ENCODE measurements at places on chromosomes 6 and 20.

GRCh38 chr20:6471871-6472270, 295.6 kb upstream of the BMP2 start:
- no peak for DNase-seq

DNA sequence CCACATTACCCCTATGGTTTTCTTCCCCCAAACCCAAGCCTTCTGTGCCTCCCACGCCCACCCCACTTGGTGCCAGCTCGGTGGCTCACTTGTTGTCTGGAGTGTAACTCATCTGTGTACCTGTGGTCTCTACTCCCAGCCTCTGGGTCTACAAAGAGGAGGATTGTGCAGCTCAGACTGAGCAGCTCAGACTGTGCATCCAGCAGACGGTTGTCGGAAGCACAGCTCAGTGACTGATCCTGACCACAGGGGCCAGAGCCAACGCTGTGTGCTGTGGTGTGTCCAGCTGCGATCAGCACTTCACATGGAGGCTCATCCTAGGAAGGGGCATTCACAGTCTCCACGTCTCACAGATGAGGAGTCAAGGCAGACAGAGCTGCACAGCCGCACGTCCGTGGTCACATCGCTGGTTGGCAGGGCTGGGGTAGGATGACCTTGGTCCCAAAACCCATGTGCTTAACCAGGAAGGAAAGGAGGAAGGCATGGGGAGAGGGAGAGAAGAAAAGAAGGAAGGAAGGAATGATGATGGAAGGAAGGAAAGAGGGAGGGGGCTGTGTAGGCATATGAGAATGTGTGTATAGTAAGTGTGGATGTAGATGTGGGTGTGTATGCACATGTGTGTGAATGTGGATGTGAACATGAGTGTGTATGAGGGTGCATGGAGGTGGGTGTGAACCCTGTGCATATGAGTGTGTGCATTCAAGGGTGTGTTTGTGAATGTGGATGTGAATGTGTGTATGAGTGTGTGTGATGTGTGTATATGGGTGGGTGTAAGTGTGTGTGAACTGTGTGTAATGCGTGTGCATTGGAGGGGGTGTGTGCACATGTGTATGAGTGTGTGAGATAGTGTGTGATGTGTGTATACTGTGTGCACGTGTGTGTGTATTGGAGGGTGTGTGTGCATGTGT, 28.2 kb upstream of the STX16 start:
- no peak for DNase-seq

DNA sequence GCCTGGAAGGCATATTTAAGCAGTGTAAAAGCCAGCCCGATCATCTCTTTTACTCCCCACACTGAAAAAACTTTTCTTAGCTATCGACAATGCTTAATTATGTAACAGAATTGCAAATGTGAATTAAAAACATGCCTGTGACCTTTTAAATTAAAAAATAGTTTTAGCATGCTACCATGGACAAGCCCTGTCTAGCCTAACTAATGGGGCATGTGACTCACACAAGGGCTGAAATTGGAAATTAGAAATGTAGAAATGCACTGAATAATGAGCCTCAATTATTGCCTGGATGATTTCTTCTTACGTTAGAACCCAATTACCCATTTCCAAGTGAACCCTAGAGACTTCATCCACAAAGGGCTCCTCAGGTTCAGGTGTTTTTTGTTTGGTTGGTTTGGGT, 82.7 kb downstream of the SIM1 start:
- no peak for DNase-seq

DNA sequence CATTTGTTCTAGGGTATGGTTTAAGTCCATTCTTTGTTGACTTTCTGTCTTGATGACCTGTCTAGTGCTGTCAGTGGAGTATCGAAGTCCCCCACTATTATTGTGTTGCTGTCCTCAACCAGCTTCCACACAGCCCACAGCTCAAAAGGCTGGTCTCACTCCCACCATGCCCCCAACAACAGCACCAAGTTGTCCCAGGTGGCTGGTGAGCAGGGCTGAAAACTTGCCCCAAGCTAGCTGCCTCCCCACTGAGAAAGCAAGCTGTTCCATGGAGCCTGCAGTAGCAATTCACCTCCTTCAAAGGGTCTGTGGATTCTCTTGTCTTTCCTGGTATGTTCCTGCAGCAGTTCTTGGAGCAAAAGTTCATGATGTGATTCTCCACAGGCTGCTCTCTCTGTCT, 221.0 kb downstream of the SYNDIG1 start:
- DNase-seq = no peak

DNA sequence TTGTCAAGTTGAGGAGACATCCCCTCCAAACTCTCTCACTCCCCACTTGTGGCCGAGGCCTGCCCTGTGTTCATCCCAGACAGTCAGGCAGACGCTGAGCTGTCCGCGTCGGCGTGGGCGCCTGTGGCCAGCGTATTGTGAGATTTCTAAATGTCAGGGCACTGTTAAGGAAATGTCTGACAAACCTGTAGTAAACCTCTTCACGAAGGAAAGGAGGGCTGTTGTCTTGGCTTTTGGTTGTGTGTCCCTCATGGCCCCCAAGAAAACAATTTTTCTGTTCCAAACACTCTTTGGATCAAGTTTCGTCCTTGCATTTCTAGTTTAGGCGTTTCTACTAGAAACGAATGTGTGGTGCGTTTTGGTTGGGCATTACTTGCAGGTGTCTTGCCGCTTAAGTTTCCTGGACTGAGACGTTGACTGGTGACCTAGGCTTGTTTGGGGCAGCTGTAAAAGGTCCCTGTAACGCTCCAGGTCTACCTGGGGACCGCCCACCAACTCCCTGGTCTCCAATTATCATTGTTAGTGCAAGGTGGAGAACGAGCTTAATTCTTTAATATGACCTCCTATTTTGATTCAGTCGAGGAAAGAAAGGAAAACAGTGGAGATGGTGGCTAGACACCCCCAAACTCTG, 8.7 kb upstream of the POU3F2 start:
- no peak for DNase-seq

- DNase-seq = no peak
Measured at GRCh38 chr6:130132286-130132701, 90.5 kb downstream of the SAMD3 start.

DNA sequence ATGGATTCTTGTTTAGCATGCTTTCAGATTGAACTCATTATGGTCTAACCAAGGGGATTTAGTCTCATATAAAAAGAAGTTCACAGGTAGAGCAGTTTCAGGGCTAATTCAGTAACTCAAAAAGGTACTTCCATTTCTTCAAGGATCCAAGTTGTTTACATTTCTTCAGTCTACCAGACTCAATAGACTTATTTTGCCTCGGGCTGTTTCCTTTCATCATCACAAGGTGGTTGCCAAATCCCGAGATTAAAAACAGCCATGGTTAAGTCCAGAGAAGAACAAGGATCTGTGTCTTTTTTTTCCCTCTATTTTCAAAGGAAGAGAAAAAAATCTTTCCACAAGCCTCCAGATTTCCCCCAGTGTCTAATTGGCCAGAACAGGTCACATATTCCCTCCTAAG, 69.8 kb upstream of the SNX9 start:
- DNase-seq = no peak

DNA sequence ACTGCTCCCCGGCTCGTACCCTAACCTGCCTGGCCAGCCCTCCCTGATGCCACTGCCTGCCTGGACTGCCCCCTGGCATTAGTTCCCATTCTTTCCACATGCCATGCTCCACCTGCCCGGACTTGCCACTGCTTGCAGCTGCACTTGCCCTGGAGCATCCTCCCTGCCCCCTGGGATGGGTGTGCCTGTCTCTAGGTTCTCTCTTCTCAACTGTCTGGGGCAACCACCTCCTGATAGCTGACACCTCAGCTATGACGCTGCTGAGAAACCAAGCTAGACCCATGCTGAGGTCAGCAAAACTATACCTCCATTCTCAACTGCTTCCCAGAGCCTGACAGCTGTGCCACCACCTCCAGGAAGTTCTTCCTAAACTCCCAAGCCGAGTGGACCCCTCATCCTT, 72.1 kb downstream of the PERP start:
- DNase-seq = no peak

DNA sequence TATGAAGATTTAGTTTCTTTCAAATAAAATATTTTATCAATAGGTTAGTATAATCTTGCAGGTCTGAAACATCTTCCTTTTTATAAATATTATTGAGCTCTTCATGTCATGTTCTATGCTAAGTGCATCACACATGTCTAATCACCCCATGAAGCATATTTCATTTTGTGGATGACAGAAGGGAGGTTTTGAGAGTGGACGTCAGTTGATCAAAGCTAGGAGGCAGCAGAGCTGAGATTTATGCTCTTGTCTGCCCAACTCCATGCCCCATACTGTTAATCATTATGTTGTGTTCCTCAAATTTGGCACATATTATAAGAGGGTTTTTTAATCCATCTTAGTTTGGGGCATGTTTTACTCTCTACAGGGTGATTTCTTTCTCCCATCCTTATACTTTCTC, 22.7 kb downstream of the DSE start:
- no peak for DNase-seq

GRCh38 chr6:90003069-90003795, 109.0 kb downstream of the GJA10 start:
- no peak for DNase-seq

- DNase-seq = no peak
Measured at GRCh38 chr6:44917430-44917829, 410.7 kb upstream of the RUNX2 start.

DNA sequence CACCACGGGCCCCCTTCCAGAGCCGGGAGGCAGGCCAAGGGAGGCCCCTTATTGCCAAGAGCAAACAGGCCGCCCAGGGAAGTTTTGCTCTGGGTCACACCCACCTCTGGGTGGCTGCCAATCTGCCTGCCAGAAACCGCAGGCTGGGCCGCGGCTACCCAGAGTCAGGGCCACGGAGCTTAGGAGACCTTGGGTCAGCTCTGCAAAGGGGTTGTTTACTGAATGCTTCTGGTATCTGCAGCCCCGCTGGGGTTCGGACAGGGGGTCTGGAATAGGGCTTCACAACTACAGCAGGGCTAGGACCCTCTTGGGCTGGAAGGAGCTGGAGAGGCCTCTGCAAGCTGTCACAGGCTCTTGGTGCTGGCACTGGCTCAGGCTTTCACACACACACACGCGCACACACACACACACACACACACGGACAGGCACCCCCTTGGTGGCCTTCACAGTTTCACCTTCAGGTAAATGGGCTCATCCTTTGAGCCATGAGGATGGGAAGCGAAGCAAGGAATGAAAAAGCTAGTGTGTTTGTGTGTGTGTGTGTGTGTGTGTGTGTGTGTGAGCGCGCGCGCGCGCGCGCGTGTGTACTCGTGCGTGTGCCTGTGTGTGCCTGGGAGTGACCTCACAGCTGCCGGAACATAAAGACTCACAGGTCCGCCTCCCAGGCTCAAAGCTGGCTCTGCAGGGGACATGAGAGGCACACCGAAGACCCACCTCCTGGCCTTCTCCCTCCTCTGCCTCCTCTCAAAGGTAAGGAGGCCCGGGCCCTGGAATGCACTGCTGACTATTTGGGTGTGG, at the start of gene CCN5:
Gene CCN5, plus strand, starts transcription at position 669 of the 798 bp plus-strand sequence. Its CDS starts 22 bp downstream, at position 691.
- DNase-seq = peak; percentile 88

DNA sequence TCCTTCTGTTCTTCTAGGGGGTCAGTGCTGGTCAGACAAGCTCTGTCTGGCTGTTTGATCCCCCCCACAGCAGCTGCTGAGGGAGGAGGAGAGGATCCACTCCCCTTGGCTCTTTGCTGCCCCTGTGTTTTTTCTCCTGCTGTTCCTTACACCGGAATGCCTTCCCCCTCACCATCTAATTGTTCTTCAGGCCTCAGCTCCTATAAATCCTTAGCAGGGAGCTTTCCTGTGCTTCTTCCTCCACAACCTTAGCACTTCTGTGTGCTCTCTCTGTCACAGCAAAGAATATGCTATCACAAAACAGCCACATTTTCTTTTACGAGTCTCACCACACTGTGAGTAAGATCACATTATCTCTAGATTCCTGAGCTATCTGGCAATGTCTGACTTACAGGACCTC, 196.6 kb downstream of the OTOR start:
- no peak for DNase-seq

- no peak for DNase-seq
Measured at GRCh38 chr6:76861403-76861802, 601.9 kb downstream of the HTR1B start.

GRCh38 chr6:158713469-158713868, 63.6 kb downstream of the SYTL3 start:
- DNase-seq = no peak

DNA sequence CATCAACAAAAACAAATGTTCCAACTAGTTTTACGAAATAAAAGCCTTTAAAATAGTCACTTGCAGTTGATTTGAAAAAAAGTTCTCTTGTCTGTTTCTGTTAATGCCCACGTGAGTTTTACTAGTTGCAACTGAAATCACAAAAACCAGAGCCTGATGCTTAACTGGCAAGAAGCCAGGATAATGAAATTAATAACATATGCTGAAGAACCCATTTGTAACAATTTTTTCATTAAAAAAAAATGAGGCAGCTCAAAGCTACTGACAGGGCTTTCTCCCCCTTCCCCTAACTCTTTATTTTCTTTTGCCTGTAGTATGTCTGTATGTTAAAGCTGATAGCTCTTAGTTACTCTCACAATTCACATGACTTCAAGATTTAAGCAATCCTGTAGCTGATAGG, 132.7 kb upstream of the EYA4 start:
- DNase-seq = no peak

- DNase-seq = no peak
Measured at GRCh38 chr20:21101932-21102575, 4.1 kb downstream of the LINC00237 start.

DNA sequence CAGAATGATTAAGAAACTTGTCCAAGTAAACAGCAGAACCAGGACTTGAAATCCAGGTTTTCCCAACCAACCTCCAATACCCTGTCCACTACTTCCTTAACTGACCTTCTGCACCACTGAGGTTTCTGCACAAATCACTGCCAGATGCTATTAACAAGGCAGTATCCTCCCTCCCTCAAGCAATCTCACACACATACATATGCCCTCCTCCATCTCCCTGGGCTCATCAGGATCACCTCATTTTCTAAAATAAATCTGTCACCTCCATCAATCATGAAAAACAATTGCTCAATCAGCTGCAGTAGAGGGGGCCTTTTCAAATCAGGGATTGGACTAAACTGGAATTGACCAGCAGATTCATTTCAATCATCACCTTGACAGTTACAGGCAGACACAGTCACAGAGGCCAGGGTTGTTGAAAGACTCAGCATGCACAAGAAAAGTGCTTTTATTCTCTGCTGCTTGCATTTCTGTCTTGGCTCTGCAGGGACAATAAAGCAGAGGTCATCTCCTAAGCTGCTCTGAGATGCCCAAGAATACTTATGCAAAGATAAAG, 539.4 kb downstream of the PTPRT start:
- DNase-seq = no peak

DNA sequence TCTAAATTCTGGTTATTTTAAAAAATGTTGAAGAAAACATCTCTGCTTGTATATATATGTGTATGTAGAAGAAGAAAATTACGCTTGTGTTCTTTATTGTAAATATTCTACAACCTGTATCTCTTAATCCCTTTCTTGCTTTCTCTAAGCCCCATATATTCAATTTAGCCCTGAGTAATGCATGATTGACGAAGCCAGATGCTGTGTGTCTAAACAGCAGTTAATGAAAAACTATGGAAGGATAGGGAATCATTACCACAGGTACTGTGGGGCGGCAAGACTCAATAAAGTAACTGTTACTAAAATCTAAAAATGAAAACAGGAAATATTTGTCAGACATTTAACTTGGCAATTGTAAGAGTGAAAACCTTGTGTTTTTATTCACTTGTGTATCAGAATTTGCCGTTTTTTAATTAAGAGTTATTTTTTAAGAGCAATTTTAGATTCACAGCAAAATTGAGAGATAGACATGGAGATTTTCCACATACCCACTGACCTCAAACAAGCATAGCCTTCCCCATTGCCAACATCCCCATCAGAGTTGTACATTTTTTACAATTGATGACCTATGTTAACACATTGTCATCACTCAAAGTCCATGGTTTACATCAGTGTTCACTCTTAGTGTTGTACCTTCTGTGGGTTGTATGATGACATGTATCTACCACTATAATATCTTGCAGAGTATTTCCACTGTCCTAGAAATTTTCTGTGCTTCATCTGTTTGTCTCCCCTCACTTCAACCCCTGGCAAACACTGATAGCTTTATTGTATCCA, 76.7 kb downstream of the BCKDHB start:
- DNase-seq = no peak

Data from right forelimb (tissue), 1 donor.